ENCODE measurements at places on chromosomes 5 and 9.

- DNase-seq = no peak
Measured at GRCh38 chr5:132868754-132869153, 2.3 kb downstream of the UQCRQ start.

- DNase-seq = no peak
Measured at GRCh38 chr9:93260263-93261066, 76.5 kb downstream of the WNK2 start.

- DNase-seq = no peak
Measured at GRCh38 chr9:93818827-93819472, 136.2 kb downstream of the BARX1 start.

GRCh38 chr5:66643387-66643786 is 47.2 kb downstream of the MAST4 start:
- DNase-seq = no peak

DNA sequence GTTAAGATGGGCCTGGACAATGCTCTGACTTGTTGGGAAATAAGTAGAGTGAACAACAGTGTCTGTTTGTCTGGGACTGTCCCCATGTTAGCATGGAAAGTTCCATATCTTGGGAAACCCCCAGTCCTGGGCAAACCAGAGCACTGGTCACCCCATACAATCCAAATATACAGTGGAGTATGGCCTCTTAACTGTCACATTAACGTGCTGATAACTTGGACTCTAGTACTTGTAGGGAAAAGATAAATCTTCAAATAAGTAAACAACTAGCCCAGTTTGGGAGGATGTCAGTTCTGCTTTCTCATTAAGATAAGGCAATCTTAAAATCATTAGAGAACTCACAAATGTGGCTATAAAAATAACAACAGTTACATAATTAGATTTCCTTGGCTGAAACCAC is 47.6 kb upstream of the JAK2 start:
- DNase-seq = no peak

DNA sequence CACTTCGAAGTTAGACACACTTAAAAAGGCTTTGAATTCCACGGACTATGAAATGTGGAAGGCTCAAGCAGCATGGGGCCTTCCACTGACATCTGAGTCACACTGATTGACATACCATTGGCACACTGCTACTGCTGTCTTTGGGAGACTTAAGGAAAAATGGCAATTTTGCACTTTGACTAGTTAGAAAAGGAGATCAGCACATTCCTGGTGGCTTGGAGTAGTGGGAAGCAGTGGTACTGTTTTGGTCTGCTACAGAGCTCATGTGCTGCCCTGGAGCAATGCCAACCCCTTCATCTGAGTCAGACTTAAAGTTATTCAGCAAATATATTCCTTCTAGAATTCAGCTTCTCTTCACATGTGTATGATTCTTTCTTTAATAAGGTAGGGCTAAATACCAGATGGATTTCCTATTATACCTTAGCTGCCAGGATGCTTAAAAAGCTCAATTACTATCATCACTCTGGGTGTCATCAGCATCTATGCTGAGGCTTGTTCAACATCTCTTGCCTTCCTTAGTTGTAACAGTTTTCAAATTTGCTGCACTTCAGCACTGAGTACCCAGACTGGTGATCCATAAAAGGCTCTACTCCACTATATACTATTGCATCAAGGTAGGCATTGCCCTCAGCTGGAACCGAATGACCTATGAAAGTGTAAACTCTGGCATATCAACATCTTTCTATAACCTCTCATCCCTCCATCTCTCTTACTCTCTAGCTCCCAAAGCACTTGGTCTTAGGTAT is 42.3 kb upstream of the MOCS2 start:
- no peak for DNase-seq

DNA sequence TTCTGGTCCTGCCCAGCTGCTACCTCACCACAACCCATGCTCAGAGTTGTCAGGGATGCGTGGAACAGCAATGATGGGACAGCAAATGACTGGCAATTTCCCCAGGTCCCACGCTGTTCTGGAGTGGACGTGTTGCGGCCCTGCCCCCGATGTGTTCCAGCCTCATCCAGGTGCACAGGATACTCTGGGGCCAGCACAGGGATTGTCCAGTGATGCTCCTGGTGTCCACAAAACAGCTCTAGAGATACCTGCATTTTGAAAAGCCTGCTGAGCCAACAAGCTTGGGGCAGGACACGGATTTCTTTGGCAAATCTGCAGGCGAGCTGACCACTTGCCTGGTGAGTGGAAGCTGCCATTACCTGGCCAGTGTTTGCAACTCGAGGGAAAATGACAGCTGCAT is 88.7 kb downstream of the ANKRD33B start:
- no peak for DNase-seq

- DNase-seq = no peak
Measured at GRCh38 chr9:33351547-33351946, 50.8 kb downstream of the AQP7 start.

GRCh38 chr5:172623313-172623980 is 17.6 kb upstream of the NEURL1B start:
- no peak for DNase-seq

DNA sequence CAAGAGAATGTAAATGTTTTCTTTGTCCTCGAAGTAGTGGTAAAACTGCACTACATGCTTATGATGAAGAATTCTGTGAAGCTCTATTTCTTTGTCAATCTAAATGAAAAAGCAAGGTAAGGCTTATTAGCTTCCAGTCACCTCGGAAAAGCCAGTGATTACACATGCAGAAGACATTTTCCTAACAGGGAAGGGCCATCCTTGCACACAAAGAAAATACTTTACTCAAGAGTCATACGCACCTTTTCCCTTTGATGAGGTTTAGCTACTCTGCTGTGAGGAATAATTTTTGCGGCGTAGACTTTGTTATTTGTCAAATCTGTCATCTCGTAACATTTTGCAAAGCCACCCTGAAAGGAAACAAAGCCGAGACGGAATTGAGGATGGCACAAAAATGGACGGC is 1.1 kb downstream of the PLK2 start:
- peak; percentile 5 for DNase-seq

DNA sequence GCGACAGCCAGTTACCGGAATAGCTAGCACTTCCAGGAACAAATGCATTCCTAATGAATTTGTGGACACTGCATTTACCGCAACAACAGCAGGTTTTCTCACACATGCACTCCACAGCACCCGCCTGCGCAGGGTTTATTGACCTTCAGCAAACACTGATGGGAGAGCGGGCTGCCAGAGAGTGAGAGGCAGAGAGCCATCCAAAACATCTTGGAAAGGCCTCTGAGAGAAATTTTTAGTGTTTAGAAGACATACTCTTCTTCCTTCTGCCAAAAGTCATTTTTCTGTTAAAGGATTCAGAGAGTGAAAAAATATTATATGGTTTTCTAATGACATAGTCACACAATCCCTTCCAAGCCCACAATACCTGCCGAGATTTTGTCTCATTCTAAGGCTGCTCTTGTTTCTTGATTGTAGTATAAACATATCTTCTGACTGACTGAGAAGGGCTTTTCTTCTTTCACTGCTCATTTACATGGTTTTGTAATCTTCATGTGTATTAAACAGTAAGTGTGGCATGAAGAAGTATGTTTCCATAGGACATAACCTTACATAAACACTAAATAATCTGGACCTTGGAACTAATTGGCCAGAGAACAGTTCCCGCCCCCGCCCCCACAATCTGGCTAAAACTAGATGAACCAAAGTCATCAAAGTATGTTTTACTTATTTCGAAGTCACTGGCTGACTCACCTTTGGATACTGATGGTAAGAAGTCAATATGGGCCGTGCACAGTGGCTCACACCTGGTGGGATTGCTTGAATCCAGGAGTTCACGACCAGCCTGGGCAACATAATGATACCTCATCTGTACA is 432.5 kb upstream of the MEF2C start:
- no peak for DNase-seq

DNA sequence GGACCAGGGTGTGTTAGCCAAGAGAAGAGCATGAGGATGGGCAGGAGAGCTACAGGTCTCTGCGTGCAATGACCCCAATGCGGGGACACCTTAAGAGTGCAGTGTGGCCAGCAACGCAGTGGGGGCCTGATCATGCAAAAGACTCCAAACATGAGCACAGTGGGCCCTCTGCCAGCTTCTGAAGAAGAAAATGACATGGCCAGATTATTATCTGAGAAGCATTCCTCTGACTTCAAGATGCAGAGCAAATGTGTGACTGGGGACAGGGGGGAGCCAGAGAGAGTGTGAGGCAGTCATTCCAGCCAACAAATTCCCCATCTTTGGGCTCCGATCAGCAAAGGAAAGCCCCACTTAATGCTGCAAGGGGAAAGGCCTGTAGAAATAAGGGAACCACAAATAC is 229.4 kb downstream of the CDK5RAP2 start:
- DNase-seq = no peak

DNA sequence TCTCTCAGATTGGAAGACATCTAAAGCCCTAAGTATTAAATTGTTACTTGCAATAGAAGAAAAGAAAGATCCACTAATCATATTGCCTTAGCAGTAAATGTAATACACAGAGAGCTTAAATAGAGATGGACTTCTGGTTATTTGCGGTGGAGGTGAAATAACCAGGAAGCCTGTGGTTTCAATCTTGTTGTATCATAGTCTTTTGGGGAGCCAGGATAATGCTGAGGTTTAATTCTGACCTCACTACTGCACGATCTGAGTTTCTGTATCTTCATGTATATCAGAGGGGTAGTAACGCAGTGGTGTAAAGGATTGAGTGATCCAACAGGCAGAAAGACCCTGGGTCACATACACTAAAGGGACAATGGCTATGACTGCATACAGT is 71.7 kb downstream of the ANKRD55 start:
- DNase-seq = no peak

DNA sequence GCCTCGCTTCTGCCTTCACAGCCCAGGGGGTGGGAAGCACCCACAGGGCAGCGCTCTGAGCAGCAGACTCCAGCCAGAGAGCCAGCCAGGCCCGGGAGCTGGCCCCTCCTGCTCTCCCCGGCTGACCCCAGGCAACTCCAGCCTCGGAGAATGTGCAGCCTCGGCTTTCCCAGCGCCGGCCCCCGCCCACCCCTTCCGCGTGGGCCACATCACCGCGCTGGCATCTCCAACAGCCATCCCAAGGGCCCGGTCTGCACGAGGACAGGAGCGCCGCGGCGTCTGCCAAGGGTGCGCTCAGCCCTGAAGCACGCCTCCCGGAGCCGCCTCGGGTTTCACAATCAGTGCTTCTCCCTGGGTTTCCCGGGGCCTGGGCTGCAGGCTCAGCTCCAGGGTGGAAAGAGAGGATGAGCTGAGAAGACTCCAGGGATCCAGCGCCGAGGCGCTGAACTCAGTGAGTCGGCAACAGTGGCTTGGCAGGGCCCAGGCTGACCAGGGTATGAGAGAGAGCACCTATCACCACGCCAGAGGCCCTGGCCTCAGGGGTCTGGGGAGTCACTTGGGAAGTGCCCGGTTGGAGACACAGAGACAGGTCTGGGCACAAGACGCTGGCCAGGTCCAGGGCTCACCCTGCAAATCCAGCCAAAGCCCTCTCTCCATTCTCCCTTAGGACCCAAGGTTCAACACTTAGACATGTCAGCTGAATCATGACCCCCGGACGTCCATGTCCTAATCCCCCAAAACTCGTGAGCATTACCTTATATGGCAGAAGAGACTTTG is 79.6 kb downstream of the ADAMTS2 start:
- DNase-seq = no peak

GRCh38 chr9:27675354-27675753 is 102.1 kb upstream of the C9orf72 start:
- no peak for DNase-seq

DNA sequence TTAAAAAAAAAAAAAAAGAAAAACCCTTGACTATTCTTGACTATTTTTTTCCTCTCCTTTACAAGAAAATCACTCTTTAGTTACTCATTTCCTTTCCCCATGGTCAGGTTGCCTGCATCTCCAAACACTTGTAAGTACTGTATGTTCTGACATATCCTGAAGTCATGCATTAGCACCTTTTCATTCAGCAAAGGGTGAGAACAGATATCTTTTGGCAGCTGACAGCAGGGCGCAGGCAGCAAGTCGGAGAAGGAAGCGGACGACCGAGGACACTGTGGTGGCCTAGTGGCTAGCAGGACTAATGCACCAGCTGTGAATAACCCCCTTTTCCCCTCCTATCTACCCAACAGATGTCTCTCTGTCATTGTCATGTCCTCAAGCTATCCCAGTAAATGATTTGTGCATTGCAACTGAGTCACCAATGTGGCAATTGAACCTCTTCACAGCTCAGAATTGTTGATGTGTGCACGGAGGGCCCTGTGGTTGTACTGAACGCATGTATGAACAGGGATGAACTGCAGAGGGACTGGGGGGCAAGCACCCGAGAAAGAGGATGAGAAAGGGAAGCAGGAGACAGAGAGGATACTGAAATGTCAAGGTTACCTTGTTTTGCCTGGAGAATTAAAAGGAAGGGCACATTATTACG is 996.0 kb upstream of the ARRDC3 start:
- DNase-seq = no peak

GRCh38 chr5:38642189-38642911 is 85.9 kb upstream of the LIFR start:
- DNase-seq = no peak

- no peak for DNase-seq
Measured at GRCh38 chr9:18359335-18359734, 114.6 kb upstream of the ADAMTSL1 start.

All from CD4-positive, alpha-beta T cell treated with Interleukin-2 at 100 ng/mL for 4 hours (primary cell).